Lung microvascular endothelial cell (primary cell): ENCODE measurements at places on chromosomes 4 and X. TPM values are rescaled to one million over a fixed set of nuclear protein-coding genes. Genes with fewer than 3 reads are reported as not detected.

- DNase-seq, result no peak
These were observed 32.5 kb upstream of the FRAS1 start for GRCh38 chr4:78024576-78025091.

DNA sequence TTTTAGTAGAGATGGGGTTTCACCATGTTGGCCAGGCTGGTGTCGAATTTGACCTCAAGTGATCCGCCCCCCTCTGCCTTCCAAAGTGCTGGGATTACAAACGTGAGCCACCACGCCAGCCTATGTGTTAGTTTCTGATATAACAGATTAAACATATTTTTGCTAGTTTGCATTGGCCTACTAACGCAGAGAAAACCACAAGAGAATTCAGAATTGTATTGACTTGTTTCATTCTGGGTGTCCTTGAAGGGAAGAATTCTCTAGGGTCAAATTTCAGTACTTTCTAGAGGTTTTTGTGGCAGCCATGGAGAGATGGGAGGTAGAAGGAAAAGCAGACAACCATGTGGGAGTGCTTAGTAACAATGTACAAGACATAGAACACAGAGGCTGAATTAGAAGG lies 46.1 kb upstream of the BMPR1B start:
- DNase-seq, result no peak

DNA sequence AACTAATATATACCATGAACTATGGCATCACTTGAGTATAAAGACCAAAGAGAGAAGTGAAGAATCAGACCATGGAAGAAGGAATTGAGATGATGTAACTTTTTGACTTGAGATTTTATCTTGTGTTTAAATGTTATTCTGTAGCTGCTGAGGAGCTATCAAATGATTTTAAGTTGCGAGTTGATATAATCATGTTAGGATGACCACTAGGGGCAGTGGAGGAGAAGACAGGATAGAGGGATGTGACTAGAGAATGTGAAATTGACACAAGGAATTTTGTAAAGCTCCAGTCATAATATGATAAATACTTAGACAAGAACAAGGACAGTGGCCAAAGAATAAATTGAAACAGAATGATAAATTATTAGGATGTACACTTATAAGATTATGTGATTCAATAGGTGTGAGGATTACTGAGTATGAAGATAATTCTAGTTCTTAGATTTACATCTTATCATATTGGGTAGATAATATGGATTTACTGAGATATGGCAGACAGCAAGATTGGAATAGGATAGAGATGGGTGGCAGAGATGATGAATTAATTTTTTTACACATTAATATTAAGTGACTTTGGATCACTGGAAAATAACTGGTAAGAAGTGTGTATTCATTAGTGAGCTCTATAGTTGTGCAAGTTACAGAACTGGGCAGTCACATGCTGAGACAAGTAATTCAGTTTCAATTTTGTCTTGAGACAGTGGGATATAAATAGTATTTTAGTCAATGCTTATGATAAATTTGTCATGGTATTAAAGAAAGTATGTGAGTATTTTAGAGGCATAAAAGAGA lies 816.0 kb upstream of the PCDH10 start:
- no peak for DNase-seq

NONO gene
- 280 and 309 TPM in 2 replicates for total RNA-seq

F8 gene
- 3.7 and 20.8 TPM in 2 replicates for total RNA-seq
